ENCODE measurements at places on chromosomes 7 and 10.

GRCh38 chr10:2981361-2981801 is 86.0 kb upstream of the PFKP start:
- DNase-seq: no peak

- DNase-seq: no peak
Observed at GRCh38 chr7:27107391-27108381, 5.2 kb upstream of the HOXA2 start.

GRCh38 chr10:75355706-75356105 is 45.9 kb downstream of the ZNF503 start:
- no peak for DNase-seq

DNA sequence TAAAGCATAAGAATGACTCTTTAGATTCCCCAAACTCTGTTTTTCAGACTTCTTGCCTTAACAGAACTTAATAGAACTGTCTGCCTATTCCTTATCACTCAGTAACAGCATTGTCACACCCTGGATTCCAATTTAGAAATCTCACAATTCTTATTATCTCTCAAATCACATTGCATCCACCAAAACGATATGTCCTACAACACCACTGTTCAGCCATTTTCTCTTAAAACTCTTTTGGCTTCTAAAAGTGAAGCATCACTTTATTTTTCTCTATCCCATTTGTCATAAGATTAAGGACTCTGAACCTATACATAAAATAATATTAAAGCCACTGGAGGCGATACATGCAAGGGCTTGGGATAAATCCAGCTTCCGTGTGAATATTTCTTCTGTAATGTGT is 1.2 kb upstream of the CPED1 start:
- no peak for DNase-seq

GRCh38 chr7:102842284-102842683 is 70.5 kb upstream of the LRRC17 start:
- no peak for DNase-seq

DNA sequence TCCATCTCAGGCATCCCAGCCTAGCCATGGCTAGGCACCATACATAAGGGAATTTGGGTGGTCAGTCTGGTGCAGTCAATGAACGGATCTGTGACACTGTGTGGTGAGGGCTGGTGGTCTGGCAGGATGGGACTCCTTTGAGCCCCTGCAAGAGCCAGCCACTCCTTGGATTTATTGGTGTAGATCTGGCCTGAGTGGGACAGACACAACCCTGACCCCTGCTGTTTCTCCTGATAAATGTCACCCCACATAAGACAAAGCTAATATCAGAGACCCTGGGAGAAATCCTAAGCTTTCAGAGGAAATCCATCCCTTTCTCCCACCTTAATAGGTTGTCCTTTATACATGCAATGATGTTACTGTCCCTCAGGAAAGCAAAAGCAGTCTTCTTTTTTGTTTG is 2.3 kb downstream of the FBXO24 start:
- no peak for DNase-seq

GRCh38 chr7:710161-710560 is 16.3 kb upstream of the DNAAF5 start:
- DNase-seq: no peak

GRCh38 chr7:70148997-70149396 is 550.7 kb downstream of the AUTS2 start:
- DNase-seq: no peak

- DNase-seq: no peak
Observed at GRCh38 chr10:124146483-124146882, 53.1 kb upstream of the CHST15 start.

GRCh38 chr7:90738249-90738648 is 142.1 kb downstream of the CDK14 start:
- DNase-seq: no peak

- DNase-seq: no peak
Observed at GRCh38 chr7:131040467-131040932, 287.2 kb upstream of the MKLN1 start.

GRCh38 chr10:28367929-28368484 is 65.1 kb upstream of the MPP7 start:
- DNase-seq: no peak

GRCh38 chr10:9244864-9245263 is 1190.4 kb downstream of the GATA3 start:
- no peak for DNase-seq

DNA sequence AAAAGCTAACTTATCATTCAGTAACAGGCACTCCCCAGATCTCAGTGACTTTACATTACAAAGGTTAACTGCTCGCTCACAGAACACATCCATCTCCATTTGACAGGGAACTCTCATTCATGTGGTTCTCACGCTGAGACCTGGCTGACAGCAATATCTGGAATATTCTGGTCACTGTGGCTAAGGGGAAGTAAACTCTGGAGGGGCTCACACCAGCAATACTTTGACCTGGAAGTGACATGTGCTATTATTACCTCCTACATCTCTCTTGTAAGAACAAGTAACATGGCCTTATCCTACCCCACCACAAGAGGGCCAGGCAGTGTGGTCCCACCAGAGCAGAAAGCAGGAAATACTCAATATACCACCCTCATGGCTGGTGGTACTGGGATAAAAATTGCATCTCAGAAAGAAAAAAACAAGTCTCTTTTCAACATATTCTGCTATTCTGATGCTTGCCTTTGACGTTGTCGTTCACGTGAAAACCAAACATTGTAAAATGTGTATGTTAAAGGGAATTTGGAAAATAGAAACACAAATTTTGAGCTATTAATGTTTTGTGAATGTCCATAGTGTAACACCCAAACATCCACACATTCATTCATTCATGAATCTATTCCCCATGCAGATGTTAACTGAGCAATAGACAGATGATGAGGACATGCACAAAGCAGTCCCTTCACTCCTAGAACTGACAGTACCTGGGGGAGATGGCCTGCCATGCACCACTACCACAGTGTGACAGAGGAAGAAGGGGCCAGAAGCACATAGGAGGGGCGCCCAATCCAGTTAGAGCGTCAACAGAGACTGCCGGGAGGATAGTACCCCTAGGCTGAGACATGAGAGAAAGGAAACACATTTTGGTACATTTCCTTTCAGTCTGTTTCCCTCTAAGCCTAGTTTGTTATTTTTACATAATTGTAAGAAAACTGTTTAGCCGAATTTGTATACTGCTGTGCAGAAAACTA is 166.0 kb upstream of the SP4 start:
- no peak for DNase-seq

DNA sequence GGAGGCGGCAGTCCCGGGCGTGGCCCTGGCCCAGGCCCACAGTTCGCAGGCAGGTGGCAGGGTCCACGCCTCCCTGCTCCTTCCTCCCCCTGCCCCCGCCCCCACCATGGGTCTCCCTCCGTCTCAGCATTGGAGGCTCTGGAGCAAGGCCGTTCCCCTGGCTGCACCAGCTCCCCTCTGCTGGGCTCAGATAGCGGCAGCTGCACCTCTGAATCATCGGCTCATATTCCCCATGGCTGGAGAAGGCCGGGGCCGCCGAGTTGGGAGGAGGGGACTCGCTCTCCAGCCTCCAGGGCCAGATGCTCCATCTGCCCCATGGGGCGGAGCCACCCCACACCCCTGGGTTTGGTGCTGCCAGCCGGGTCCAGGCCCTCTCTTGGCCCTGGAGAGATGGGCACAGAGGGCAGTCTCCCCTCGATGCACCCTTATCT is 145.0 kb downstream of the ELFN1 start:
- no peak for DNase-seq

- no peak for DNase-seq
Observed at GRCh38 chr7:37430640-37431039, 18.0 kb downstream of the ELMO1 start.

GRCh38 chr10:131214521-131215244 is 96.8 kb downstream of the TCERG1L start:
- DNase-seq: no peak

DNA sequence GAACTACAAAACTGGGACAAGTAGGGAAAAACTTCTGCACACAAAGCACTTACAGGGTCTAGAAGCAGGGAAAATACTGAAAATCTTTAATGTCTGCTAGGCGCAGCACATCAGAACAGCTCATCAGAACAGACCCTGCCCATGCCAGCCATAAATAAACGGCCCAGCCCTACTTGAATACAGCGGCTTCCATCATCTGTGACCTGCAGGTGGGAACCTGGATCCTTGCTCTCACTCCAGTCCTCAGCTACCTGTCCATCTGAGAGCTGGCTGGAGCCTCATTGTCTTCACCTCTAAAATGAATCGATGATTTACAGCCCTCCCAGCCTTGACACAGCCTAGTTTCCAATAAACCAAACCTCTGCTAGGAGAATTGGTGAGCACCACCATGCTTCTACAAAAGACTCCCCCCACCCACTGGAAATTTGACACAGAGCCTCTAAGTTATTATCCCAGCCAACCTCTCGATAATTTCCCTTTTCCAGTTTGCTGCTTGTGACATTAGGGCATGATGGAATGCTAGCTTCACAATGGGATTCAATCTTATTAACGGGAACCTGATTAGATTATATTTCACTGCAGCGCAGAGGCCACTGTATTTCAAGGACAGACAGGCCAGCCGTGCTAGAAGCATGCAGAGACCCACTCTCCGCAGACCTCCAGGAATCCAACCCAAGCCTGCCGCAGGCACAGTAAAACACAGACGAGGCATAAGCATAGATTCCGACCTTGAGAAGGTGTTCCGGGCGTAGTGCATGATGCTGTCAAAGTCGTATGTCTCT is 61.6 kb upstream of the OPALIN start:
- no peak for DNase-seq

- DNase-seq: no peak
Observed at GRCh38 chr7:69429911-69430383, 168.3 kb upstream of the AUTS2 start.

- no peak for DNase-seq
Observed at GRCh38 chr10:125591886-125592285, 91.1 kb downstream of the TEX36 start.

GRCh38 chr7:129376076-129376777 is 58.0 kb upstream of the STRIP2 start:
- no peak for DNase-seq

DNA sequence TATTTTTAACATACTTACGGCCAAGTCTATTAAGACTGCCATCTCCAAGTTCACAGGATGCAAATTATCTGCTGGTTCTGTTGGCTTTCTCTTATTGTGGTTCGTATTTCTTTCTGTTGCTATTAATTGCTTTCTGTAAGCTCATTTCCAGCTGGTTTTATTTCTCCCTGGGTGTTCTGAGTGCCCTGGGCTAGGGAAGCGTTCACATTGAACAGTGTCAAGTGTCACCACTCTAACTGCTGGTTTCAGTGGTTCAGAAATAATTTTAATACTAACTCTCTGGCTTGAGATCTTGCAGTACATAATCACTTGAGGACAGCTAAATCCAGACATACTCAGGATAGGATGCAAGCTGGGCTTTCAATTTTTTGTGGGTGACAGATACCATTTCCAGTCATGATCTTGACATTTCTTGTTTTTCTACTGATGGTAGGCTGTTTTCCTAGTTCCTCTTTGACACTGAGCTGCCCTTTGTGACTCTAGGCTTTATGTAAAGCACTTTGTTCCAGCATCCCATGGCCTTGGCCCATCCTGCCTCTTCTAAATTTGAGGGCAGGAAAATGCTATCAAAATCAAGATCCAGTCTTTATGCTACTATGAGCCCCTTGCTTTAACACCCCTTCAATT is 117.6 kb downstream of the SNX13 start:
- DNase-seq: no peak

GRCh38 chr7:12756821-12757220 is 69.4 kb downstream of the ARL4A start:
- no peak for DNase-seq

- no peak for DNase-seq
Observed at GRCh38 chr10:35089611-35090161, 455 bp downstream of the CUL2 start.

All from cortex of kidney (tissue), 1 donor.